Memory B cell (primary cell): ENCODE measurements at places on chromosomes 5 and 9.

- DNase-seq, result no peak
Observed at GRCh38 chr5:140220032-140220697, 45.2 kb downstream of the CYSTM1 start.

DNA sequence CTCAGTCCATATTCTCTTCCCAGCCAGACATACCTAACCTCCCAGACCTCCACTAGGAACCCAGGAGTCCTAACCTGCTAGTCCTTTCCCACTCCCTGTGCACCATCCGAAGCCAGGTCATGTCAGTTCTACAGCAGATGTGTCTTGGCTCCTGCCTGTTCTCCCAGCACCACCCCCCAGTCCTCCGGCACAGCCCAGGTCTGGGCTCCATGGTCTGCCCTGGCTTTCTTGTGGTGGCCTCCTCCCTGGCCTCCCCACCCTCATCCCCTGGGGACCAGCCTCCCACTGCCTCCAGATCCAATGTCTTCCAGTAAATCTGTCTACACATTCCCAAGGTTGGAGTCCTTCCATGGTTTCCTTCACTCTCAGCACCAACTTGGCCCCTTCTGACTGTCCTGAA lies 20.0 kb downstream of the KCNIP1 start:
- no peak for DNase-seq

- no peak for DNase-seq
Observed at GRCh38 chr5:123450640-123451039, 27.4 kb upstream of the CEP120 start.

DNA sequence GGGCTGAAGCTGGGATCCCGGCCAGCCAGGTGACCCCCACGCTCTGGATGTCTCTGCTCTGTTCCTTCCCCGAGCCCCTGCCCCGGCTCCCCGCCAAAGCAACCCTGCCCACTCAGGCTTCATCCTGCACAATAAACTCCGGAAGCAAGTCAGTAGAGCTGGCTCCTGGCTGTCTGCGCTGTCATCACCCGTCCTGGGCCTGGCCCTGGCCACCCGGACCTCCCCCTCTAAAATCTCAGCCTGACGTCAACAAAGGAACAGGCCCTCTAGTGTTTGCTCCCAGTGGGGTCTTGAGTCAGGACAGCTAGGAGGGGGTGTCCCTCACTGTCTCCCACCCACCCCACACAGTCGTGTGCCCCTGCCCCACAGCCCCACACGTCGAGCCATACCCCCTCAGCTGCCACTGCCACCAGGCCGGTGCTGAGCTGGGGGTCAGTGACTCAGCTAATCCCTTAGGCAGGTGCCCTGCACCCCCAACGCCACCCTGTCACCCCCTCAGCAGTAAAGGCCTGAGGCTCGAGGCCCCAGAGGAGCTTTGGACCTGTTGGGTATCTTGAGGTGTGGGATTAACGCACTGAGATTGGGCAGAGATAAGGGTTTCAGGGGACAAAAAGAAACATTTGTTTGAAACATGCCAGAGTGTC lies 1.1 kb upstream of the LCNL1 start:
- no peak for DNase-seq

GRCh38 chr9:14730461-14730898 lies 7.9 kb upstream of the CER1 start:
- no peak for DNase-seq

DNA sequence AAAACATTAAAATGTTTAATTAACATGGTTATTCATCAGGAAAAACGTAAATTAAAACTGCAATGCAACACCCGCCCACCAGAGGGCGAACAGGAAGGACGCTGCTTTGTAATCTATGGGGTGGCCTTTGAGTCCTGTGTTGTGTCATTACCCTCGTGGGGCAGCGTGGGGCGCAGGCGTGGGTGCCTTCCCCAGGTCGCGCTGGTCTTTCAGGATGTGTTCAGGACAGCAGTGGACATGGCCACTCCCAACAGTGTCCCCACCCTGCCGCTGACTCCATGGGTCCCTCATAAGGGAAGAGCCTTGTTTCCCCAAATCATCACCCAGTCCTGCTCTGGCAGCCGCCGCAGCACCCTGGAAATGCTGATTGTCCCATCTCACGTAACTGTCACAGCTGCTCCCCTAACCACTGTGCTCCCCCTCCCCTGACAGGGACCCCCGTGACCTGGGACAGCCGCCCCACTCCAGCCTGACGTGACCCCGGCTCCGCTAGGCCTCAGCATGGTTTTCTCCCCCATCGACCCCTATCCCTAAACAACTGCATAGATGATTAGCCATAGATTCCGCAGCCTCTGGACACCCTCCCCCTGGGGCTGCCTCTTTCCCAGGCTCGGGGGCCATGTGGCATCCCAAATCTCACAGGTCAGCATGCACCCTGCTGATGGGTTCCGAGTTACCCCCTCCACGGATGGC lies 36.4 kb downstream of the GLT6D1 start:
- DNase-seq, result peak; percentile 49

DNA sequence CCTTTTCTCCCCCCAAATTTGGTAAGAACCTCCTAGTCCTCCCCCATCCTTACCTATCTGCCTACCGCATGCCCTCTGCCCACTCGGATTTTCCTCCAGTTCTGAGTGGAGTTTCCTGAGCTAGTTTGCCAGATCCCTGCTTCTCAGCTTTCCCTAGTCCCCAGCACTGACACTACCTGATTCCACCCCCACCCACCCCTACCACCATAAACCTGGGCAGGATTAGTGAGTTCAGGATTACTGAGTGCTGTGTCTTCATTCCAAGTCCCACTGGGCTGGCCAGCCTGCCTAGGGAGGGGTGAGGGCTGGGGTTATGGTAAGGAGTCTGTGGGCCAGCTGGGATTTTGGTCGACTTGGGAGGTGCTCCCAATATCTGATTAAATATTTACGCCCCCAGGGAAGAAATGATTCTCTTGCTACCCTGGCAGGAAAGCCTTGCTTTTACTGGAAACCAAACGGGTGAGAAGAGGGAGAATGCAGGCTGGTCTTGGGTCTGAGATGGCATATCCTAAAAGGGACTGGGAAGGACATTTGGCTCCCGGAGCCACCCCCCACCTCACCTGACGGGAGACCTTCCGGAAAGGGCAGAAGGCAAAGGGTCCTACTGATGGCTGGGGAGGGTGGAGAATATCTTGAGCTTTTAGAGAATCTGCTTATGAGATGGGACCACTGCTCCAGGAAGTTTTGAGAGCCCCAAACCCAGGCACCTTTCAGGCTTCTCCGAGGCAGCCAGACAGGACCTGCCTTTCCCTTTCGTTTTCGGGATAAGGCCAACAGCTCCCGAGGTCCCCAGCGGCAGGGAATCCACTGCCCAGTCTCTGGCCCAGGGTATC lies 3.7 kb downstream of the PITX1 start:
- DNase-seq, result no peak

DNA sequence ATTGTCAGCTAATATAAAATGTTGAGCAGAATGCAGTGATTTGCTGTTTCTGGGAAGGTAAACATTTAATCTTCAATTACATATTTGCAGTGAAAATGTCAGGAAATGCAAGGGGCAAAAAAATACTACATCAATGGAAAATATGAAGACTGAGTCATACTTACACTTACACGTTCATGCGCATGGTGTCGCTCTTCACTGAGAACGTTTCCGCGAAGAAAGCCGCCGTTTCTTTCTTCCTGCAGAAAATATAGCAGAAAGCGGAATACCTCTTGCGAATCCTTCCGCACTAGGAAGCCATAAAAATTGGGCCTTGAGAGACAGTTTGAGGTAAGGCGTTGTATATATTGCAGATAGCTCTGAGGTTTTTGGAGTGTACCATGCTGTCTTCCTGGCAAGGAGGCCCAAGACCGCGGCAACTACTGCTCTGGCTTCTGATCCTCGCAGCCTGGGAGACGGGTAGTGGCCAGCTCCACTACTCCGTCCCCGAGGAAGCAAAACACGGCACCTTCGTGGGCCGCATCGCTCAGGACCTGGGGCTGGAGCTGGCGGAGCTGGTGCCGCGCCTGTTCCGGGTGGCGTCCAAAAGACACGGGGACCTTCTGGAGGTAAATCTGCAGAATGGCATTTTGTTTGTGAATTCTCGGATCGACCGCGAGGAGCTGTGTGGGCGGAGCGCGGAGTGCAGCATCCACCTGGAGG lies at the start of gene PCDHA13:
TSS of gene PCDHA13 (plus strand) at position 236 of the 702 bp plus-strand sequence. CDS start at position 381, 145 bp downstream.
- DNase-seq, result no peak

DNA sequence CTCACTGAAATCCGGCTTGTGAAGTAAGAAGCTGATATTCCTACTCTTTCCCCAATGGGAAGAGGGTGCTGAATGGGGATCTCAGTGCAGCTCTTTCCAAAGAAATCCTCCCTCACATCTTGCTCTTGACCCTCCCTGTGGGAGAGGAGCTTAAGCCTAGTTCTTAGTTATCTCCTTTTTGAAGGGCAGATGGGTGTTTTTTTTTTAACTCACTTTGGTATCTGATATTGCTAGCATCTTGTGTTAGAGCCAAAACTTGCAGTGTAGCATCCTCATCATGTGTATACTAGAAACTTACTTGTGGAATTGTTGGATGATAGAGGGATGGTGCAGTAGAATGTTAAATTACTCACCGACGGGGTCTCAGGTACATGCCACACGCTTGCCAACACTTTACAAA lies 90.2 kb downstream of the F2RL2 start:
- DNase-seq, result no peak

GRCh38 chr5:171863935-171864334 lies 78.3 kb downstream of the SMIM23 start:
- DNase-seq, result no peak

DNA sequence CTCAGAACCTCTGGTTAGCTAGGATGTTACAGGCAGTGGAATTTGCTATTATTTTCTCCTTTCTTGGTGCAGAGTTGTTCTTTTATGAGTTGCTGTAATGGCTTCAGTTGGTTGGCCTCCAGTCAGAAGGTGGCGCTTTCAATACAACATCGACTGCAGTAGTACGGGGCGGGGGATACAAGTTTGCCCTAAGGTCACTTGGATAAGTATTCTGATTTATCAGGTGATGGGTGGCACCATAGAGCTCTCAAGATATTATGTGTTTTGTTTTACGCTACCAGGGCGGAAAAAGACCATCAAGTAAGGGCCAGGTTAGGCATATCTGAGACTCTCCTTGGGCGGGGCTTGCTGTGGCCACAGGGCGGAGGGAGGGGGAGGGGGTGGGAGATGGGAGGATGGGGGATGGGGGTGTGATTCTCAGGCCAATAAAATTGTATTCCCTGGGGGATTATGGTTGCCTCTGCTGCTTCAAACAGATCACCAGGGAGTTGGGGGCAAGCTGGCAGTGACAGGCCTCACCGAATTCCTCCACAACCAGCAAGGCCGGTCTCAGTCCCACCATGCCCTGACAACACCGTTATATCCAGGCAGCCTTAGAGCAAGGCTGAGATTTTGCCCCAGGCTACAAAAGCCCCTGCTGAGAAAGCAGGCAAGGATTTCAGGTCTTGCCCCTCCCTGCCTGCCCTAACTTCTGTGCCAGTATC lies 15.9 kb upstream of the RNF38 start:
- DNase-seq, result no peak

- no peak for DNase-seq
Observed at GRCh38 chr9:90095682-90096081, 490.9 kb downstream of the GADD45G start.

GRCh38 chr5:124963236-124963919 lies 216.9 kb upstream of the ZNF608 start:
- DNase-seq, result no peak

GRCh38 chr9:126631254-126631653 lies 17.5 kb downstream of the LMX1B start:
- DNase-seq, result no peak

- no peak for DNase-seq
Observed at GRCh38 chr9:20980832-20981455, 50.5 kb downstream of the HACD4 start.

DNA sequence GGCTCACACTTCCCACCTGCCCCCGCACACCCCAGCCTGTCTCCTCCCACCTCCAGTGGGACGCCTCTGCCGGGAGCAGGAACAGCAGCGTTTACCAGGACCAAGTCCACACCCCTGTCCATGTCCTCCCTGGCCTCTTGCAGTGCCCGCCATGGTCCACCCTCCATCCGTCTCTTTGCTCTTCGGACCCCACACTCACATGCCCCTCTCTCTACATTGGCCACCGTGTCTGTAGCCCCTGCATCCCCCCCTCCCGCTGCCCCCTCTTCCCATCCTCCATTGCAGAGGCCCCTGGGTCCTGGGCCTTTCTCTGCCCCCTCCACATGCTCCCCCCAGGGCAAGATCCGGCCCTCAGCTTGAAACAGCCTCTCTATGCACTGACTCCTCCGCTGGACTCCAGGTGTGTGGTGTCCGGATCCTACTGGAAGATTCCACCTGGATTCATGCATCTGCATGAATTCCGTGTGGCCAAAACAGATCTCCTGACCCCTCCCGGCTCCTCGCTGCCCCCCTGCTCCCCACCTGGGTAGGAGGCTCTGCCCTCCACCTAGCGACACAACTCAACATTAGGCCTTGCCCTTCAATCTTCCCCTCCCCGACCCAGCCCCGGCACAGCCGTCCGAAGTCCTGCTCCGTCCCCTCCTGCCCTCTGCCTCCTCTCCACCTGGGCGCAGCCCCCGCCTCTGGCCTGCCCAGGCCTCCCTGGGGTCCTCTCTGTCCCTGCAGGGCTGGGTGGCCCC lies 168.5 kb downstream of the OLFM1 start:
- no peak for DNase-seq

GRCh38 chr5:73663860-73664240 lies 37.9 kb downstream of the ARHGEF28 start:
- DNase-seq, result no peak

- no peak for DNase-seq
Observed at GRCh38 chr9:134484479-134484878, 157.1 kb upstream of the COL5A1 start.

DNA sequence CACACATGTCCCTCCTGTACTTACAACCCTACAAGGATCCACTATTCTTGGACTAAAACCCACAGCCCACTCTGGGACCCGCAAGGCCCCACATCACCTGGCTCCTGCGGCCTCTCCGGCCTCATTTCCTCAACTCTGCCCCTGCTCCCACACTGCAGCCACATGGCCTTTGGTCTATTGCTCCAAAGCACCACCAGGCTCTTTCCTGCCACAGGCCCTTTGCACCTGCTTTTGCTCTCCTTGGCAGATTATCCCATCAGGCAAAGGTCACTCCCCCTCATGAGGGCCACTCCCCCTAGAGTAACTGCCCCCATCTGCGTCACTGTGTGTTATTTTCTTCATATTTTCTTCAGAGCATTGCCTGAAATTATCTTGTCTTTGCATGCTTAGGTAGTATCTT lies 26.1 kb upstream of the CPLX2 start:
- DNase-seq, result no peak

- DNase-seq, result no peak
Observed at GRCh38 chr9:113482991-113483675, 19.6 kb downstream of the RGS3 start.

DNA sequence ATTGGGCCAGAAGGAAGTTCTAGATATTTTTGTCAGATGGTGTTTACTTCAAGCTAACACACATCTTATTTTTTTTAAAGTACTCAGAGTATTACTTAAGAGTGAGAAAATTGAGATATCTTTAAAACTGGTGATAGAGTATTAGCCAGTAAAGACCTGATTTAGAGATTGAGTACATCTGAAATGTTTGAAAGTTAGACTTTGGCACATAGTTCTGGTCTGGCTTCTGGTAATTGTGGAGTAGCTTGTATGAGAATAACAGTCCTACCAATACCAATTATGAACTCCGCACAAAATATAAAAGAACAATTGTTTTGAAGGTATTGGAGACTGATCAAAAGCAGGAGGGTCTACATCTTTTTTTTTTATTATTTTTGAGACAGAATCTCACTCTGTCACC lies 44.5 kb upstream of the GLIPR2 start:
- DNase-seq, result no peak
